ENCODE measurements at places on chromosomes 12 and 14.

DNA sequence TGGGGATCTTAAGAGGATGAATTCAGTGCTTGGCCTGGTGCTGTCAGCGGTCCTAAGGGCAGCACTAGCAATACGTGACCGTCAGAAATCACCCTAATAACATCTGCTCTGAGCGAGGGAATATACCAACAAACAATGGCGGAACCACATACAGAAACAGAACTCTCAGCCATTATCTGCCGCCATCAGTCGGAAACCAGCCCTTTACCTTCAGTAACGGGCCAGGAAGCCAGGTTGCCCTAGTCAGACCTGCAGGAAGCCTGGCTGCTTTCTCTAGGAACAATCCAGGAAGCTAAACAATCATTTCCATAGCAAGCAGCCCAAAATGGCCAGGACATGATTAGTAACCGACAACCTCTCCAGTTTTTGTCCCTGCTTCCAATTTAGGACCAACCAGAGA lies 5.6 kb downstream of the CDCA4 start:
- H3K4me1 ChIP-seq, result peaks cover 13% of the 10 kb centered on the region
- DNase-seq, result no peak
- no peak overlapping the region for H3K27ac ChIP-seq
- no peak overlapping the region for H3K4me3 ChIP-seq

- DNase-seq, result no peak
- no peak overlapping the region for H3K4me3 ChIP-seq
- H3K27ac ChIP-seq, result no peak overlapping the region
Observed at GRCh38 chr14:41297576-41298327, 308.9 kb upstream of the LRFN5 start.

DNA sequence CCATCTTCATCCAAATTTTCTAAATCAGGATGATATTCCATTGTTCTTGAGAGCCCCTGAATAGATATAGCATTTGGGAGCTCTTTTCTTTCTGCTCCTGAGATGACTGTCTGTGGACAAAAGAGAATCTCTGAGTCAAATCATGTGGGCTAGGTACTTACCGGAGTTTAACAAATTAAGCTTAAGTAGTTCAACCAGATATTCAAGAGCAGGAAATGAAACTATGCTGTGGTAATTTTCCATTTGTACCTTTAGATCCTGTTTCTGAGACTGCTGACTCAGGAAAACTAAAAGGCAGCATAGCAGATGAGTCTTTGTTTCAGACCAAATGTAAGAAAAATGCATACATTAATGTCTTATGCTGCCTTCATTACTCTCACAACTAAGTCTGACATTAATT lies at the start of gene CLEC7A:
CLEC7A (minus strand) TSS at position 158 of the 400 bp plus-strand sequence; CDS start at position 41, 117 bp downstream.
- H3K4me3 ChIP-seq, result no peak within 1 kb of the TSS
- H3K36me3 ChIP-seq, result no peaks in the 10 kb centered on the region
- DNase-seq, result no peak

- H3K4me3 ChIP-seq, result no peak overlapping the region
- H3K36me3 ChIP-seq, result peaks cover 1% of the 10 kb centered on the region
- no peaks in the 10 kb centered on the region for H3K27me3 ChIP-seq
- H3K4me1 ChIP-seq, result peaks cover 2% of the 10 kb centered on the region
Observed at GRCh38 chr12:12671850-12672660, 23.9 kb downstream of the GPR19 start.

- no peaks in the 10 kb centered on the region for H3K27me3 ChIP-seq
- no peaks in the 10 kb centered on the region for H3K4me1 ChIP-seq
- no peak overlapping the region for H3K4me3 ChIP-seq
- no peaks in the 10 kb centered on the region for H3K36me3 ChIP-seq
- no peak overlapping the region for H3K27ac ChIP-seq
Observed at GRCh38 chr12:93913845-93914244, 234.5 kb upstream of the PLXNC1 start.

GRCh38 chr12:1553987-1554982 lies 40.1 kb downstream of the FBXL14 start:
- H3K4me3 ChIP-seq, result no peak overlapping the region
- H3K4me1 ChIP-seq, result no peaks in the 10 kb centered on the region
- no peak for DNase-seq
- H3K27ac ChIP-seq, result no peak overlapping the region
- H3K36me3 ChIP-seq, result peaks cover 11% of the 10 kb centered on the region

DNA sequence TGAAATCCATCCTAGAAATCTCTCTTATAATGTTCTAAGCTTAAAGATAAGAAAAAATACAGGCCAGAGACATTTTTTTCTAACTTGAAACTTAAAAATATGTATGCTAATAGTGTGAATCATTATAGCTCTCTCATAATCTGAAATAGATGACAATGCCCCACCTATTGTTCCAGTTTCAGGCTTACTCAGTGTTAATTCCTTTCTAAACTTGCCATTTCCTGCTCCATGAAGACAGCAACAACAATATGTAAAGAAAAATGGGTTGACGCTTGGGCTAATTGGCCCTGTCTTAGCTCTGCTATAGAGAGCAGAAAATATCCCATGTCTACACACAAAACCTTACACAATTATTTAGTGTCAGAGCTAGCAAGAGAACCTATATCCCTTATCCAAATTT lies 37.1 kb downstream of the LMO3 start:
- H3K36me3 ChIP-seq, result no peaks in the 10 kb centered on the region
- H3K27ac ChIP-seq, result no peak overlapping the region
- no peaks in the 10 kb centered on the region for H3K4me1 ChIP-seq
- no peak overlapping the region for H3K4me3 ChIP-seq

DNA sequence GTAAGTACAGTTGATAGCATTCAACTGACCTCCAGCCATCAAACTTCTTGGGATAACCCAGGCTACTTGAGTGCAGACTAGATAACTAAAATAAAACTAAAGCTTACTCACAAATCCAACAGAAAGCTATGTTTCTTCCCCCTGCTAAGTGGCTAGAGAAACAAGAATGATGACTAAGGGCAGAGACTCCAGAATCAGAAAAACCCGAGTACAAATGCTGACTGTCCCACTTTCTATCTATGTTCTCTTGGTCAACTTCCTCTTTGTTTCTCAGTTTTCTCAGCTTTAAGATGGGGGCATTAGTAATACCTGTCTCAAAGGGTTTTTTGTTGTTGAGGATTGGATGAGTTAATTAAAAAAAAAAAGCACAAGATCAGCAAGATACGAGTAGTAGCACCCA lies 6.1 kb upstream of the NUAK1 start:
- H3K27me3 ChIP-seq, result no peaks in the 10 kb centered on the region
- no peak for DNase-seq
- H3K4me1 ChIP-seq, result peaks cover 22% of the 10 kb centered on the region
- no peak overlapping the region for H3K27ac ChIP-seq
- no peaks in the 10 kb centered on the region for H3K36me3 ChIP-seq

DNA sequence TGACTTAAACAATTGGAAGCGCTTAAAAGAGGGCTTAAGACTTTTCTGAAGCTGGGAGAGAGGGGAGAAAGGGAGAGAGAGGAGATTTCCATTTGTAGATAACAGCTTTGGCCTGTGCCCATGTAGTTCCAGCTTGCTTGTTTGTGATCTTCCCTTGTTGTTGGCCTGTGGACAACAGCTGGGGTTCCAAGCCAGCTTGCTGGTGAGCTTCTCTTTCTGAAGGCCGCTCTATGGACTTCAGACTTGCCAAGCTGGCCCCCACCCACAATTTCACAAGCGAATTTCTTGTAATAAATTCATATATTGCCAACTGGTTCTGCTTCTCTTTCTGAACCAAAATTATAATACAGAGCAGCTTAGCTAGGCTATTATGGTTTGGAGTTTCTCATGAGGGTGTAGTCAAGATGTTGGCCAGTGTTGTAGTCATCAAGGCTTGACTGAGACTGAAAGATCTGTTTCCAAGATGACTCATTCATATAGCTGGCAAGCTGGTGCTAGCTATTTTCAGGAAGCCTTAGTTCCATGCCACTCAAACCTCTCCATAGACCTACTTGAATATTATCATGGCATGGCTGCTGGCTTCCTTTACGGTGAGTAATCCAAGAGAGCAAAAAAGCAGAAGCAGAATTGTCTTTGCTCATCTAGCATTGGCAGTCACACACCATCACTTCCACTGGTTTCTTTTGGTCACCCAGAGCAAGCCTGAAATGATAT lies 89.4 kb downstream of the ATP23 start:
- H3K36me3 ChIP-seq, result no peaks in the 10 kb centered on the region
- no peak overlapping the region for H3K4me3 ChIP-seq
- no peak overlapping the region for H3K27ac ChIP-seq
- no peak for DNase-seq
- no peaks in the 10 kb centered on the region for H3K4me1 ChIP-seq

DNA sequence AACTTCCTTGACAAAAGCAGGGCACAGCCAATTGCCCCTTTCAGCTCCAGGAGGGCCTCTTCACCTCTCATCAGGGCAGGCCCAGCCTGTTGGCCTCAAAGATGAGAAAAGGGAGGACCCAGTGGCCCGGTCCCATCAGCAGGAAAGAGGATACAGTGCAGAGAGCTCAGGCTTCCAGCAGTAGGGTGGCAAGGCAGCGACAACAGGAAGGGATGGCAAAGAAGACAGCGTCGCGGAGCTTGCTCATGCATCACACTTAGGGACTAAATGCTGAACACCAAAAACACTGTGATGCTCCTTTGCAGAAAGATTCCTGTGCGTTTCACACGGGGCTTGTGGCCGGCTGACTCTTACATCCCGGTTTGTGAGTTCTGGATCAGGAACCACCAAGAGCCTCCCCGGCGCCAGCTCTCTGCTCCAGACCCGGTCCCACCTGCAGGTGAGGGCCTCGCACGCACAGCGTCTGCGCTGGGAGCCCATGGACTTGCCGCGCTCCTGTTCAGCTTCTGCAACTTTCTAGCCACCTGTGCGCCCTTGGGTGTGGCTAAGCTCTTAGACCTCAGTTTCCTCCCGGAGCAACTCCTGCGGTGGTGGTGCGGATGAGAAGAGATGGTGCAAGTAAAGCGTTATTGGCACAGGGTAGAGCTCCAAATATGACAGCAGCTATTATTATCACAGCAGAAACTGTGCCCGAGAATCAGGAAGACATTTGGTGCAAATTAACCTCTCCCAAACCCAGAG lies 15.3 kb upstream of the BCL7A start:
- no peak overlapping the region for H3K27ac ChIP-seq
- DNase-seq, result no peak
- H3K4me3 ChIP-seq, result no peak overlapping the region
- no peaks in the 10 kb centered on the region for H3K36me3 ChIP-seq
- no peaks in the 10 kb centered on the region for H3K27me3 ChIP-seq
- H3K4me1 ChIP-seq, result peaks cover 5% of the 10 kb centered on the region

DNA sequence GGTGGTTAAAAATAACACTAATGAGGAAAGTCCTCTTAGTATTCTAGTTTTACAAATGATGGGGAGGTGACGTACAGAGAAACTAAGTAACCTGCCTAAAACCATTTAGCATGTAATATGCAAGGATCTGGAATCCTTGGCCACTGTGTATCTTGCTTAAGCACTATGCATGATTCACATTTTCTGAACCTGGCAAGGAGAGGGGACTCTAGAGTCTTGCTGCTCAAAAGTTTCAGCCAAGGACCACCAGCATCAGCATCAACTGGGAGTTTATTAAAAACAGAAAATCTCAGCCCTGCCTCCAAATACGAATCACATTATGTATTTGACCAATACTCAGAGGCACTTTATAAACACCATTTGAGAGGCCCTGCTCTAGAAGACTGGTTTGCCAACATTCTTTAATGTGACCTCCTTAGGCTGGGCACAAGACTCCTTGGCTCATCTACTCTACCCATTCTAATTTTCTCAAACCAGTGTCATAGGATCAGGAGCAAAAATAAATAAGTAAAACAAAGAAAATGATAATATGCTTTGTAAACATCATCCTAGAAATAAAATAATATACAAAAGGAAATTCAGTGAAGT lies 52.9 kb downstream of the ABCC9 start:
- H3K4me3 ChIP-seq, result no peak overlapping the region
- DNase-seq, result no peak
- no peaks in the 10 kb centered on the region for H3K4me1 ChIP-seq
- H3K36me3 ChIP-seq, result peaks cover 4% of the 10 kb centered on the region
- H3K27ac ChIP-seq, result no peak overlapping the region

DNA sequence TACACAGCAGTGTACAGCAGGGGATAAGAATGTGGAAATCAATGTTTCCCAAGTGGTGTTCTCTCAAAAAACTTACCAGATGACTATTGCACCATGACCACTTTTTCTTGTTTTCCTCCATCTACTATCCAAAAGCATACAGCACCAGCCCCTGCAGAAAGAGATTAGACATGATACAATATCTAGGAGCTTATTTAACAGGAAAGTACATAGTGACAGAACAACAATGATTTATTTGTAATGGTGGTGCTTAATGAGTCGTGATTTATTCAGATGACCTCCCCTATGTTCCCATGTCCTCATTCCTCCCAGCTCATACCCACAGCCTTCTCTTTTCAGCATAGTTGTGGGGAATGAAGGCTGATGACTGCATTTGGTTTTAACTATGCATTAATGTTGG lies 413.6 kb downstream of the BTG1 start:
- no peaks in the 10 kb centered on the region for H3K36me3 ChIP-seq
- no peaks in the 10 kb centered on the region for H3K27me3 ChIP-seq
- H3K4me1 ChIP-seq, result no peaks in the 10 kb centered on the region
- no peak overlapping the region for H3K27ac ChIP-seq
- no peak for DNase-seq
- no peak overlapping the region for H3K4me3 ChIP-seq

- no peak for DNase-seq
- no peaks in the 10 kb centered on the region for H3K27me3 ChIP-seq
- H3K36me3 ChIP-seq, result peaks cover 6% of the 10 kb centered on the region
- peaks cover 8% of the 10 kb centered on the region for H3K4me1 ChIP-seq
Observed at GRCh38 chr12:1620092-1620491, 8.9 kb upstream of the WNT5B start.

DNA sequence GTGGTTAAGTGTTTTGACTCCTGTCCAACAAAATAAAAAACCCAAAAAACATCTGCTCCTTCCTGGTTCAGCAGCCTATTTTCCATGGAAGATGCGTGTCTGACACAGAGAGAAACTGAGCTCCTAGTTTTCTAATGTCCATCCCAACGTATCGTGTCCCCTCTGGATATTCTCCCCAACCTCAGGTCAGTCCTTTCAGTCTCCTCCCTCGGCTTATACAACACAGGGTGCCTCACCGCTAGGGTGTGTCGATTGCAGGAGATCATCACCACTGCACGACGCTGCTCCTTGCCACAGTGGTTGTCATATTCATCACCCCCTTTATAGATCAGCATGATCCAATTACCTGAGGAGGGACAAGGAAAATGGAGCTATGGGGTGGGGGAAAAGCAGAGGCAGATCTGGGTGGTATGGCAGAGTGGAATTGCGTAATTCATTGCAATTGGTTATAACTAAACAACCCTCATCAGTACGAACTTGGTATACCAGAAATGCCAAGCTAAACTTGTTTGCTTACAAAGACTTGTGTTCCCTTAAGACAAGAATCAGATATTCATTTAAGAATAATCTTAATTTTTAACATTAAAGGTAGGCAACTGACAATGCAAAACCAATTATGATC lies 5.8 kb downstream of the M6PR start:
- no peak overlapping the region for H3K27ac ChIP-seq
- H3K4me1 ChIP-seq, result no peaks in the 10 kb centered on the region
- no peak overlapping the region for H3K4me3 ChIP-seq
- no peaks in the 10 kb centered on the region for H3K27me3 ChIP-seq
- peaks cover 23% of the 10 kb centered on the region for H3K36me3 ChIP-seq

- H3K4me1 ChIP-seq, result peaks cover 52% of the 10 kb centered on the region
- H3K27ac ChIP-seq, result peak overlapping the region; percentile 96
- peaks cover 1% of the 10 kb centered on the region for H3K36me3 ChIP-seq
- no peak for DNase-seq
Observed at GRCh38 chr12:124517260-124518050, 50.0 kb downstream of the NCOR2 start.
